Stimulated activated CD8-positive, alpha-beta memory T cell treated with anti-CD3 and anti-CD28 coated beads, Interleukin-7, amount 100 ng/mL, for 1 hour (primary cell): ENCODE measurements at places on chromosomes 6 and 20.

DNA sequence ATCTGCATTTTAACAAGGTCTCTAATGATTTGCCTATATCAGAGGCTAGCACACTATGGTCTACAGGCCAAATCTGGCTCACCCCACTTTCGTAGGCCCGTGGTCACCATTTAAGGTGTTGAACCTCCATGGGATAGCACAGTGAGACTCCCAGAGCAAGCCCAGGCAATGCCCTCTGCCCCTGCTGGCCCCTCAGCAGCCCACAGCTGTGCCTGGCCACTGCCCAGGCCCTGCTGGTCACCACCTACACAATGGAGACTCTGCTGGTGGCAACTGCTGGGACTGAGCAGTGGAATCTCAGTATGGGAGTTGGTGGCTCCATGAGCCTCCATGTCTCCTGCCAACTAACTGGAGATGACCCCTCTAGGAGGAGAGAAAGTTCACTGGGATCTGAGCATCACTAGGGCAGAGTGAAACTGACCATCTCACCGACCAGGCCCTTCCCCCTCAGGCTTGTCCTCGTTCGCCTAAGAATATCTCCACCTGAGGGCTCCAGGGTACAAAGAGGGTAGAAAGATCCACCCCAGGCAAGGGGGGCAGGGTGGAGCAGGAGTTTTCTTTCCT, 2.3 kb downstream of the ANKRD66 start:
- no peak for DNase-seq

DNA sequence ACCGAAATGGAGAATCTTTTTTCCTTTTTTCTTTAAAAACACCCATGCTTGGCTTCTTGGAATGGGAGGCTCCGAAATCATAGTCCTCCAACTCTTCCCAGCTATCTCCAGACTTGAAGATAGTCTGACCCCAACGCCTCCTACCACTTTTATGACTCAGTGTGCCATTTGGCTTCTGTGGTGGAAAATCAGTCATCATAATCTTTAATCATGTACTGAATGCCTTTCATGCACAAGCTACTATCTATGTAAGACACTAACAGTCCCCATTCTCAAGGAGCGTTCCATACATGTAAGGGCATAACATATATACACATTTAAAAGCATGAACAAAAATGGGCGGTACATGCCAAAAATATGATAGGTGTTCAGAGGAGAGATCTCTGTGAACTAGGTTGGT, 44.1 kb downstream of the TMEM14B start:
- no peak for DNase-seq

DNA sequence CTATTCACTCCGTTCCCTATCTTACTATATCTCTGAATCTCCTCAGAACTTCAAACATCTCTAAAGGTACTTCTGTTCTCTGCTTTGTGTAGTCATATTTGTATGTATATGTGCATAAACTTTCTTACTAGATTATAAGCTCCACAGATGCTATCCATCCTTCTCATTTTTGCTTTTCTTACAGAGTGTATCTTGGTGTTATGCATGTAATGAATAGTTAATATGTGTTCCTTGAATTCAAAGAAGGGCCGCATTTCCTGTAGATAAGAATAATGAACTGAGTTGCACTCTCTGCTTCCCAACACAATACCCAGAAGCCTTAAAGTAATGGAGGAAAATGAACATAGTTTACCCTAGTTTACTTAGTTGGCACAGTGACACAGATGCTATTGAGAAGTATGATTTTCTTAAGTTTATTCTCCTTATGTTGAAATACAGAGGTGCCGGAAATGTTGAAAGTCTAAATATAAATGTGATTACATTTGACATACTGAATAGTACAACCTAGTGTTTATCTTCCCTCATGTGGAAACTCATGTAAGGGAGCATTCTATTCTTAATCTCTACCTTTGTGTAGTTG, 6.0 kb downstream of the NUS1 start:
- DNase-seq = no peak

DNA sequence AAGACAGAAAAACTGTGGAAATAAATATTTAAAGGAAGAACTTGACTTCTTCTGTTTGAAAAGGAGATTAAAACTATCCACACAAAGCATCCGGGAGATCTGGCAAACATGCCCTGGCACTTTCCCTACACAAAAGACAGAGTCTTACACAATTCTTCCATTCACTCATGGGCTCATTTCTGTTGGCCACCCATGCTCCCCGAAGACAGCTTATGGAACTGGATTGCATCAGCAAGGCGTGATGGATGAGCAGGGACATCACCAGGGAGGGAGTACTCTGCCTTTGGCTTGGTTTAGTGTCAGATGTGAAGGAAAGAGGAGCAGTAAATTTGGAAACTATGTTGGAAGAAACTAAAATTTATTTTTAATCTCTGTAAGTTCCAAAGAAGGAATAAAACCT, 379.3 kb downstream of the CD109 start:
- DNase-seq = no peak

DNA sequence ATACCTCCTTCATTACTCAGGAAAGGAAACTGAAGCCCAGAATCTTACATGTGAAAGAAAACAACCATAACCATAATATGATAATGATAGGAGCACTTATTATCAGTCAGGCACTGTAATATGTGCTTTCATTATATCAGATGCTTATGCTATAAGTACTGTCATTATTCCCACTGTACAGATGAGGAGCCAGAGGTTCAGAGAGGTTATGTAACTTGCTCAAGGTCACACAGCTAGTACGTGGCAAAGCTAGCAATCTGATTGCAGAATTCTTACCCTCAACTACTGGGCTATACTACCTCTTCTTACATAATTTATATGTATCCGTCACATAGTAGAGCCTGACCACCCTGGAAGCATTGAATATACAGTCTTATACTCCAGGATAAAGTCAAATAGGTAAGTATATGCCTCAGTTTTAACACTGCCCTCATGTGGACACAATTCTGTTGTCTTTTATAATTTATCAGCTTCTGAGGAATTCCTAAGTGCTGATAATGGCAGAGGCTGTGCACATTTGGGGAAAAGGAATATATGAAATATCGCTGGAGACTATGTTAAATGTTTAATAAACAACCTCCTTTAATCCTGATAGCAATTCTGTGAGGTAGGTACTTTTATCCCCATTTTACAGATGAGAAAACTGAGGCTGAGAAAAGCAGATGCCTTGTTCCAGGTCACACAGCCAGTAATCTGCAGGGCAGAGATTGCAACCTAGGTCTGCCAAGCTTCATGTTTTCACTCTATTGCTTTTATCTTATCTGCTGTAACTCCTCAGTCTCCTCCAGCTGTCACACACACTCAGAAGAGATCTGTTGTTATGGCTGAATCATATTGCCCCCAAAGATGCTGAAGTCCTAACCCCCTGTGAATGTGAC, 13.4 kb downstream of the BCAS1 start:
- DNase-seq = no peak

GRCh38 chr6:77106992-77107391, 356.3 kb downstream of the HTR1B start:
- DNase-seq = no peak

DNA sequence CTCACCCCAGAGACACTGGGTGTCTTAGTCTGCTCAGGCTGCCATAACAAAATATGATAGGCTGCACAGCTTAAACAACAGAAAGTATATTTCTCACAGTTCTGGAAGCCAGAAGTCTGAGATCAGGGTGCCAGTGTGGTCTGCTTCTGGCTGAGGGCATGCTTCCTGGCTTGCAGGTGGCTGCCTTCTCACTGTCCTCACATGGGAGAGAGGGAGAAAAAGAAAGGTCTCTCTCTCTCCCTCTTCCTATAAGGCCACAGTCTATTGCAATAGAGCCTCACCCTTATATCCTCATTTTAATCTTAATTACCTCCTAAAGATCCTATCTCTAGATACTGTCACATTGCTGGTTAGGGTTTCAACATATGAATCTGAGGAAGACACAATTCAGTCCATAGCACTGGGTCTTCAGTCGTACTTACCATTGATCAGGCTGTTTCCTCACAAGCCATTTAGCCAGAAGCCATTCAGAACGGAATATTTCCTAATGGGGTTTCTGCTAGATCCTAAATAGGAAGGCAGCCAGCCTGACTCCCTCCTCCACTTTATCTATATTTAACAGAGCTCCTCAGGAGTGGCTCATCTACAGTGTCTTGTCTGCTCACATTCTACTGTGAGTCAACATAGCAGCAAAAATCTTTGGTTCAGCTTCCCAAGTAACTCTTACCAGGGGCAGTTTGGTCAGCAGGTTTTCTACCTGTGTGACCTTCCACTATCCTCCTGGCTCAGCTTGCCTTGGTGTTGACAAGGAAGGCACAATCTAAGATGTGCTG, 42.2 kb downstream of the CD164 start:
- no peak for DNase-seq

- no peak for DNase-seq
Measured at GRCh38 chr20:44851545-44851944, 34.0 kb upstream of the YWHAB start.

GRCh38 chr20:64024141-64024990, 11.6 kb upstream of the C20orf204 start:
- DNase-seq = no peak

- DNase-seq = no peak
Measured at GRCh38 chr6:31831350-31832215, 4.0 kb downstream of the HSPA1B start.

GRCh38 chr6:135358985-135359384, 138.6 kb downstream of the AHI1 start:
- no peak for DNase-seq

DNA sequence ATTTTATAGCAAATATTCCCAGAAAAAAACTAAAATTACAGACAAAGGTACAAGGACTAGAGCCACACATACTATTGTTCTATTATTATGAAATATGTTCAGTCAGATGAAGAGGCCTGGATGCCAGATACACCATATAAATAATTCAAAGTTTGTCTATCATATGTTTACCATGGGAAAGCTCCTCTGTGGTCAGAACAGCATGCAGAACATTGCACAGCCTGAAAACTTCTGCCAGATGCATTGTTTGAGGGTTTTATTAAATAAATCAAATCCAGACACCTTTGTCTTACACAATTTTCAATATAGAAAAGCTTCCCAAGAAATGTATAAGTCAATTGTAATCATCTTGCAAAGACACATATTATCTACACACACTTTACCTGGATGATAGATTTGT, 35.0 kb upstream of the COL21A1 start:
- no peak for DNase-seq

DNA sequence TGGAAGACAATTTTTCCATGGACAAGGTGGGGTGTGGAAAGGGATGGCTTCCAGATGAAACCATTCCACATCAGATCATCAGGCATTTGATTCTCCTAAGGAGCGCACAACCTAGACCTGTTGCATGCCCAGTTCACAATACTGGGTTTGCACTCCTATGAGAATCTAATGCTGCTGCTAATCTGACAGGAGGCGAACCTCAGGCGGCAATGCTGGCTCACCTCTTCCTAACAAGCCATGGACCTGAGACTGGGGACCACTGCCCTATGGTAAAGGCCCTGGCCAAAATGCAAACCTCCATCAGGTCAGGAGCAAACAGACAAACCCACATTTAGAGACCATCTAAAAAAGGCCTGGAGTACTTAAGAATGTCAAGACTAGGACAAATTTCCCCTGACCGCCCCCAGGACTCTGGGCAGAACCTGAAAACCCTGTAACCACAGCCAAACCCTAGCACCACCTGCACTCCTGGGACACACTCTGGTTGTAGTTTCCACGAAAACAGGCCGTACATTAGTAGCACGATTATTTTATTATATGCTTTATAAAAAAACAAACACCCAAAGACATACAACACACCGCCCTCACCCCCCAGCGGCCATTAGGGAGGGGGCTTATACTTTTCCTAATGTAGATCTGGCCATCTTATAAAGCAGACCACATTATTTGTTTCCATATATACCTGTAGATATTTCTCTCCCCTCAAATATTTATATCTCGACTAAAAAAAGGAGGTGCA, 27.3 kb downstream of the SNX5 start:
- DNase-seq = no peak

- no peak for DNase-seq
Measured at GRCh38 chr6:141426400-141426980, 706.2 kb upstream of the GJE1 start.

DNA sequence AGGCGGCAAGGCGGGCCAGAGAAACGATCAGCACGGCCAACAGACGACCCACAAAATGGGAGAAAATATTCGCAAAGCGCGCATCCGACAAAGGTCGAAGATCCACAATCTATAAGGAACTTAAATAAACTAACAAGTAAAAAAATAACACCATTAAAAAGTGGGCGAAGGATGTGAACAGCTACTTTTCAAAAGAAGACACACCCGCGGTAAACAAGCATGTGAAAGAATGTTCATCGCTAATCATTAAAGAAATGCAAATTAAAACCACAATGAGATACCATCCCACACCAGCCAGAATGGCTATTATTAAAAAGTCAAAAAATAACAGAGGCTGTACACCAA, 117.8 kb upstream of the SIRPA start:
- no peak for DNase-seq

- DNase-seq = no peak
Measured at GRCh38 chr6:140317950-140318349, 943.5 kb upstream of the CITED2 start.

DNA sequence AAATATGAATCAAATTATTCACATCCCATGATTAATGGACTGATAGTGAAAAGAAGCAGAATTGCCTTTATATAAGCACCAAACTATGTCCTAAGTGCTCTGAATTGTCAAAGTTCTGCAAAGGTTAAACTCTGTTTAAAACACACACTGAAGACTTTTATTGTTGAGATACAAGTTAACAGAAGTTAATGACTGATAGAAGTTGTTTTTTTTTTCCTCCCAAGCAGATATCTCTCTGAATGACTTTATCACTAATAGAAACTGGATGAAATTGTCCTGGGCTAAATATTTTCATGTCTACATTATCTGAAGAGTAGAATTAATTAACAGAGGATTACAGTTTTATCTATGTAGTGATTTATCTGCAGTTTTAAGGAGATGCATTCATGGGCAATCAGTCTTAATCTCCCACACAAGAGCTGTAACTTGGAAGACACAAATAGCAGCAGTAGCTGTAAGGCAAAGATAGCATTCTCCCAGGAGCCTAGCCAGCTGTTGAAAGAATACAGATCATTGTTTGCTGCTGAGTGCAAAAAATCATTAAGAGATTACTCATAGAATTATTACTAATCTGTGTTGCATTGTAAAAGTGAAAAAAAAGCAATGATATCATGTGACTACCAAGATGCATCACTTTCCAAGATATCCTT, 49.9 kb downstream of the BMP5 start:
- no peak for DNase-seq

DNA sequence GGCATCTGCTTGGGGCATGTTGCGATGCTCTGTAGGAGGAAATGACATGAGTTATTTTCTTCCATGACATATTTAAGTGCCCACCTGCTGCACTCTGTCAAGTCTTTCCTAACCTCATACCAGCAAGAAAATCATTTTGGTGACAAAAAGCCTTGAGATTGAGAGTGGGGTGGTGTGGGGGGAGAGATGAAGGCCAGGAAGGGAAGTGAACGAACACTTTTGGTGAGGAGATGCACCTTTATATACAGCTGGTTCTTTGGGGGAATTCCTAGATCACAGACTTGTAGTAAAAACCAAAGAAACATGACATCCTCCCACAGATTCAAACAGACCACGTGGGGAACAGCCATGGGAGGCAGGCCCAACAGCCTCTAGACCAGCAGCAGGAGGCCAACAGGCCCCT, 26.1 kb downstream of the NCOA5 start:
- no peak for DNase-seq

GRCh38 chr6:26521600-26522391, 16.4 kb upstream of the HMGN4 start:
- peak; percentile 37 for DNase-seq

GRCh38 chr6:156687789-156688619, 89.2 kb upstream of the ARID1B start:
- DNase-seq = no peak

- no peak for DNase-seq
Measured at GRCh38 chr6:107108201-107108890, 7.0 kb downstream of the BEND3 start.
